ENCODE measurements at places on chromosomes 16 and 17.

GRCh38 chr16:11084876-11085485 is 140.6 kb downstream of the CLEC16A start:
- DNase-seq, result no peak

DNA sequence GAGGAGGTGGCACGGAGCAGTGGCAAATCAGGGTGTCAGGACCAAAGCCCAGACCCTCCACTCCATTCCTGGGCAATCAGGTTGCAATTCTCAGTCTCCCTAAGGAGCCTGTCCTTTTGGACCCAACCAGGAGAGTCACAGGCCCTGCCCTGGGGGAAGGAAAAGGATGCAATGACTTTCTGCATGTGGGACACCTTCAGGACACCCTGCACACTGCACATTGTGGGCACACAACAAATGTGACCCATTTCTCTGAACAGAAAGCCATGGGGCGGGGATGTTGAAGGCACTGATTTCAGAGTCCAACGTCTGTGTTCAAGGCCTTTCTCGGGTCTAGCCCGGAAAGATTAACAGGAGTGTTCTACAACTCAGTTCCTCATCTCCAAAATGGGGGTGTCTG is 286.2 kb upstream of the FOXF1 start:
- DNase-seq, result no peak

DNA sequence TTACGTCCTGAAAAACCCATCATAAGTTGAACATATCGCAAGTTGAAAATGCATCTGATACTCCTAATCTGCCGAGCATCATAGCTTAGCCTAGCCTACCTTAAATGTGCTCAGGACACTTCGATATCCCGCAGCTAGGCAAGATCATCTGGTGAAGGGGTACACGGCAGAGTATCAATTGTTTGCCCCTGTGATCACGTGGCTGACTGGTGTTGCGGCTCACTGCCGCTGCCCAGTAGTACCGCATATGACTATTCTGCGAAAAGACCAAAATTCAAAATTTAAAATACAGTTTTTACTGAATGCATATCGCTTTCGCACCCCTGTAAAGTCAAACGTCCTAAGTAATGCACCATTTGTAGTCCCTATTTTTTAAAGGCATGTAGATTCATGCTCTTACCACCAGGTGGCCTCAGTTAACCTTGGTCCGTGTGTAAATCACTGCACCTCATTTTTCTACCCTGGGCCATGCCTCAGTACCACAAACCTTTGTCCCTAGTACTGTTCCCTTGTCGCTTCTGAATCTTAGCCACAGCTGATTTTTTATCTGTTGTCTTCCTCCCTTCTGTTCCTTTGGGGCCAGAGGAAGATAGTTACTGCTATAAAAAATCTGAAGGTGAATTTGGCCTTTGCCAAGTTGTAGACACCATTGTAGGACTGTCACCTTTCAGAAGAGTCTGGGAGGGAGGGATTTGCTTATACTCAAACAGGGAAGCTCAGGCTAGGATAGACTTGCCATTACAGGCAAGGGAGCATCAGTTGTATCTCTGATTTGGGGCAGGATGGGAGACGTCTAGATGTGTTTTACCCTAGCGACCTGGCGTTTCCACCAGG is 34.4 kb downstream of the WWP2 start:
- DNase-seq, result no peak

DNA sequence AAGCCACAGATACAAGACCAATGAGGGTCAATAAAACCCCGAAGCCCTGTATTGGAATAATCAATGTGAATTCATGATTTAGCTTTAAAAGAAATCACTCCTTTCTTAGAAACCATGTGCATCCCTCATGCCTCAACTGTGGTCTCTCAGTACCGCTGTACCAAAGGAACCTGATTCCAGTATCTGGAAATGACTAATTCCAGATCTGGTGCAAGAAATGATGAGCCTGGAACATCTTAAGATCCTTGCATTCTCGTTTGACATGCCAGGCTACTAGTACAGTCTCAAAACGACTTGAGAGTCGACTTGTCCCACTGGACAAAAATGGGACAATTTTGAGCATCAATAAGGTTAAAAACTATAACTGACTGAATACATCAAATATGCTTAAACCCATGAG is 21.2 kb downstream of the USP31 start:
- DNase-seq, result no peak

DNA sequence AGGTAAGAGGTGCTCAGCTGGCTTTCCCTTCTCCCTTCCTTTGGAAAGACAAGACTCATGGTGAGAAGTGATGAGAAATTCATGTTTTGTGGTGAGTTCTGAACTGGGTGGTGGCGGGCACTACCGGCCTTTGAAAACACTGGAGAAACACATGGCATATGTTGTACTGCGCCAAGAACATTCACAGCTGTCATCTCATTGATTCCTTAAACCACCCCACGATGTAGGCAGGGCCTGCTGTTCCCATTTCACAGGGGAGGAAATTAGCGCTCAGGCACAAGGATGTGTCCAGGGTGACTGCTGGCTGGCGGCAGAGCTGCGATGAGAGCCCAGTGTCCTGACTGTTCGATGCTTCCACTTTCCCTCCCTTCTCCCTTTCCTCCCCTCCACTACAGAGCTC is 1.6 kb upstream of the DOC2B start:
- no peak for DNase-seq

GRCh38 chr17:9110501-9110900 is 89.2 kb downstream of the NTN1 start:
- no peak for DNase-seq

DNA sequence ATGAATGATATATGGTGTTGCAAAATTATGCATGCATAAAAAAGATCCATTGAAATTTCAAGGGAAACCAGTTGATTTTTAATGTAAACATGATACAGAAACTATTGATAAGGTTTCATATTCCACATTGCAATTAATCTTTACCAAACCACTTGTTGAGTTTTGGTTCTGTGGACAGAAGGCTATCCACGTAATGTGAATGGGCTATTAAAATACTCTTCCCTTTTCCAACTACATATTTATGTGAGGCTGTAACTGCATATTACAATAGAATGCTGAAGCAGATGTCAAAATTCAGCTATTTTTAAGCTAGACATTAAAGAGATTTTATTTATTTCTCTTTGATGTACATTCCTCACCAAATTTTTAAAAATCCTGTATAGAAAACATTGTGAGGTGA is 33.7 kb upstream of the VPS4A start:
- DNase-seq, result no peak

DNA sequence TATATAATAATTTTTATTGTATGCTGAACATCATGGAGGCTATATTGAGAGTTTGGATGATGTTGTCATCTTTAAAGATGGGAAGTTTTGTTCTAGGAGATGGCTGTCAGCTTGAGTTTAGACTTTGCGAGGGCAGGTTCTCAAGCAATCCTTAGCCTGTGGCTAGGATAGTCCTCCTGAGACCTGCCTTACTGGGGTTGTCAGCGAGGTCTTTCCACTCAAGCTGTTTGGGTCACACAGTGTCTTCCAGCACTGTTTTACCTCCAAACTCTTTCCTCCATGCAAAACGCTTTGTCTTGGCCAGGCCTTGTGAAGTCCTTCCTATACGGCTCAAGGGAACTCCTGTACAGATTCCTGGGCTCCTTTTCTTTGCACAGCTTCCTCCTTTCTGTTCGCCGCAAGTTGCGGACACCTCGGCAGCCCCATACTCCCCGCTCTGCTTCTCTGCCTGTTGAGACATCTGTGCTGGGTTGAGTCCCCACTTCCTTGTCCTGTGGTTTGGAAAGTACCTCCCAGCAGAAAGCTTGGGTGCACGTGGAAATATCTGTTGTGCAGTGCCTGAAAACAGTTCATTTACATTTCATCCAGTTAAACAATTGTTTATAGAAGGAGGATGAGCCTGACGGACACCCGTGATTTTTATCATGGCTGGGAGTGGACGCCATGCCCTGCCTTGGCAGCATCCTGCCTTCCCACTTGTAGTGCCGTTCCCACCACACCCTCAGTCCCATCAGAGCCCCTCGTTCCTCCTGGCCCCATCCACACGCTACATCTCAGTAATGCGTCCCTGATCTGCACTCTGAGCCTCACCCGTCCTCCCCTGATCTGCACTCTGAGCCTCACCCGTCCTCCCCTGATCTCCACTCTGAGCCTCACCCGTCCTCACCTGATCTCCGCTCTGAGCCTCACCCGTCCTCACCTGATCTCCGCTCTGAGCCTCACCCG is 55.0 kb upstream of the CBFA2T3 start:
- DNase-seq, result no peak

DNA sequence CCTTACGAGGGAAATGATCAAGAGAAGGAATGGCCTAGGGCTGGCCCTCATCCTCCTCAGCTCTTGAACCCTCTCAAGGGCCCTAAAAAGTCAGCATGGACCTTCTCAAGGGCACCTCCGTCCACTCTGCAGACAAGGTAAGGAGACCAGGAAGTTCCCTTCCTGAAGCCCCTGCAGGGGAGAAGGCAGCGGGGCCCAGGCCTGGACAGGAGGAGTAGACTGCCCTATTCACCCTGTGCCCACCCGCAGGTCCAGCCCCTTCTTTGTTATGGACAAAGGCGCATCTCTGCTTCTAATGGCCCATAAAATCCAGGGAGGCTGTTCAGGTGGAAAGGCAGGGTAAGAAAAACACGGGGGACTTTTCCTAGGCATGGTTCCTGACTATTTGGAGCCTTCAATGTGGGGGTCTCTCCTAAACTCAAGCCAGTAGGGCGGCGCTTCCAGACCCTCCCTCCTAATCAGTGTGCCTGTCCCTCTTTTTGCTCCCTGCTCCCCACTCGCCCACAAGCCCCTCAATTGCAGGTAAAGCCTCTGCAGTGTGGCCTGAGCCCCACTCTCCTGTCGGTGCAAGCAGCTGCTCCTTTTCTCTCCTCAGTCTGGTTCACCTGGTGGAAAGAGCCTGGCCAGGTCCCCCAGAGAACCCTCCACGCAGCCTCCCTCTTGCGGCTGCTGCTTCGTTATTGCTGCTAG is 28.2 kb downstream of the AXIN2 start:
- DNase-seq, result no peak

DNA sequence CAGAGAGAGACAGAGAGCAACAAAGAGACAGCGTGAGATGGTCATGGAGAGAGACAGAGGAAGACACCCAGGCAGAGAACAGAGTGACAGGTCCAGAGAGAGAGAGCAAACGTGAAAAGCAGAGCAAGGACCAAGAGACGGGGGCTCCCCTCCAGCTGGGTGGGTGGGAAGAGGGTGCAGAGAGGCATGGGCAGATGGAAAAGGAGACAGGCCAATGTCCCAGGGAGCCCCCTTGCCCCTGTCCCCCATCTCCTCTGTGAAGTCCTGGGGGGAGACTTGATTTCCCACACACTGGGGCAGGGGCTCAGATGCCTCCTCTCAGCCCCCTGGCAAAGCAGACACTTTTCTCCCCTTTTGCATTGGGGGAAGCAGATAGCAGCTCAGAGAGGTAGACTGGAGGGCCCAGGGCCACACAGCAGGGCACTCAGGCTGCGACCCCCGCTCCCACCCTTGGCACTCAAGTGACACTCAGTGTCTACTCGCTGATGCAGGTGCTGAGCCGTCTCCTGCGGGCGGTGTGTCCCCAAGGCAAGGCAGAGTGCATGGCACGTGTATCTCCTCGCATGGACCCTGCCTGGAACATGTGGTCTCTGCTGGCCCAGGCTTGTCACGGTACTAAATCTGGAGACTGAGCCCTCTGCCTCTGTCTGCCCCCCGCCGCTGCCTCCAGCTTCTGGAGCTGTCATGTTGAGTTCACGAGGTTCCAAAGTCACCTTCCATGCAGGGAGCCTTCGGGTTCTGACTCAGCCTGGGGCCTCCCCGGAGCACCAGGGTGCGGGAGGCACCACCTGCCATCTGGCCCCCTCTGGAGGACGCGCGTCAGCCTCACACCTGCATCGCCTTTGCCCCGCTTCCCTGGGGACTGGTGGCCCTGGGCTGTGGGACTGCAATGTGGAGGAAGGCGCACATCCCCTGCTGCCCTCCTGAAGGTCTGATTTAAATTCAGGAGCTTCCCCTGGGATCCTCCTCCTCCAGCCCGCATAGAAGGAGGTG is 215.9 kb upstream of the GSE1 start:
- peak; percentile 78 for DNase-seq

- no peak for DNase-seq
These were observed 19.7 kb downstream of the ALKBH5 start for GRCh38 chr17:18203308-18203707.

GRCh38 chr16:80682421-80683070 is 121.9 kb downstream of the CDYL2 start:
- no peak for DNase-seq

GRCh38 chr17:48241131-48241591 is 133.6 kb downstream of the SNX11 start:
- no peak for DNase-seq

- DNase-seq, result no peak
These were observed 5.3 kb downstream of the KPNB1 start for GRCh38 chr17:47654991-47655390.

DNA sequence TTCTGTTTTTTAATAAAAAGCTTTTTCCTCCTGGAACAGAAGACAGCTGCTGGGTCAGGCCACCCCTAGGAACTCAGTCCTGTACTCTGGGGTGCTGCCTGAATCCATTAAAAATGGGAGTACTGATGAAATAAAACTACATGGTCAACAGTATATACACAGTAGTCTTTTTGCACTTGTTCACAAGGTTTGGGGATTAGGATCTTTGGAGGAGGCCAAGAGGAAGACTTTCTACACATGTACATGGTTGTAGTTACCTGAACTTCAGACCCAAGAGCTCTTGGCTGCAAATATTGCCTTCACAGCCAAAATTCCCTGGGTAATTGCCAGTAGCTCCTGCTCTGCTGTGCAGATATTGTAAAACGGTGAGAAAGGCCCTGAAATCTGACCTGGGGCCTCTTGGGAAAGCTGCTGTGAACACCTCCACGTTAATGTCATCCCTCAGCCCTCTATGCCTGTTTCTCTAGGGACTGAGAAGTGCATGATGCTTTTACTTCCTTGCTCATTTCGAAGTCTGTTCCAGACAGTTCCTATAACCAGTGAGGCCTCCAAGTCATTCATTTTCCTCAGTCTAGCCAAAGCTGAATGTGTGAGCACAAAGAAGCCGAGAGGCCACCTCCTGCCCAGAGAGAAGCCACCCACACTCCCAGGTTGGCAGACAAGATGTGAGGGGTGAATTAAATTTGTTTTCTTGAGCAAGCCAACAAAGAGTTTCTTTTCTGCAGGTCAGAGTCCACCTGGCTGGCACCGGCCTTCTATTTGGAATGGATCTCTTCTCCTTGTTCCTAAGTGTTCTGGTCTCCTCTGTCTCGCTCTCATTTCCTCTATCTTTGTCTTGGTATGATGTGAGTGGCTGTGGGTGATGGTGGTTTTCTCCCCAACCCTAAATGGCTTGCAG is 15.9 kb downstream of the ANKRD40 start:
- DNase-seq, result peak; percentile 48
